Nasal cavity respiratory epithelium epithelial cell of viscerocranial mucosa (primary cell): ENCODE measurements at places on chromosomes 3 and 15. TPM values are rescaled to one million over a fixed set of nuclear protein-coding genes. Genes with fewer than 3 reads are reported as not detected.

The SLC24A5 gene
- not detected in 2 replicates for total RNA-seq

The DAPK2 gene
- 2.1 and 3.9 TPM in 2 replicates for total RNA-seq

The FBN1 gene
- 1.0 and 3.2 TPM in 2 replicates for total RNA-seq

The PP2D1 gene
- total RNA-seq: not detected in 2 replicates

The SMCO1 gene
- not detected in 2 replicates for total RNA-seq

The GCHFR gene
- total RNA-seq: 4.3 and 15.7 TPM in 2 replicates

The CAND2 gene
- total RNA-seq: 0.34 and 4.3 TPM in 2 replicates

The MCF2L2 gene
- 0.14 and 0.68 TPM in 2 replicates for total RNA-seq

The SERPINI2 gene
- total RNA-seq: not detected in 2 replicates

The CD96 gene
- under 0.01 TPM in 1 of 2 replicates, not detected in the other for total RNA-seq

The NPAP1 gene
- total RNA-seq: under 0.01 TPM in 1 of 2 replicates, not detected in the other

The EXD1 gene
- total RNA-seq: 0.21 and 1.4 TPM in 2 replicates

The LRRC15 gene
- total RNA-seq: under 0.01 TPM in 1 of 2 replicates, not detected in the other

The SLC22A13 gene
- 0.34 and 0.43 TPM in 2 replicates for total RNA-seq

The GPR149 gene
- total RNA-seq: not detected in 2 replicates

The OR5K2 gene
- total RNA-seq: not detected in 2 replicates

The SEMA7A gene
- 14.0 and 20.9 TPM in 2 replicates for total RNA-seq

The FOXB1 gene
- not detected in 2 replicates for total RNA-seq

The NOX5 gene
- total RNA-seq: under 0.01 and 0.07 TPM in 2 replicates

The ACP3 gene
- 0.34 and 5.0 TPM in 2 replicates for total RNA-seq

The C15orf62 gene
- 1.1 and 1.7 TPM in 2 replicates for total RNA-seq

The SPATA12 gene
- total RNA-seq: not detected in 2 replicates

The CHDH gene
- under 0.01 and 0.21 TPM in 2 replicates for total RNA-seq

The SLC28A1 gene
- not detected in 2 replicates for total RNA-seq
